Transverse colon (tissue), 4 donors: ENCODE measurements at places on chromosomes 12 and 14. TPM values are rescaled to one million over a fixed set of nuclear protein-coding genes. Genes with fewer than 3 reads are reported as not detected.

Gene LAG3
- not detected for total RNA-seq

Gene KLRF2
- not detected for total RNA-seq

- DNase-seq, result no peak
These were observed 38.8 kb upstream of the NINJ2 start for GRCh38 chr12:701896-702539.

DNA sequence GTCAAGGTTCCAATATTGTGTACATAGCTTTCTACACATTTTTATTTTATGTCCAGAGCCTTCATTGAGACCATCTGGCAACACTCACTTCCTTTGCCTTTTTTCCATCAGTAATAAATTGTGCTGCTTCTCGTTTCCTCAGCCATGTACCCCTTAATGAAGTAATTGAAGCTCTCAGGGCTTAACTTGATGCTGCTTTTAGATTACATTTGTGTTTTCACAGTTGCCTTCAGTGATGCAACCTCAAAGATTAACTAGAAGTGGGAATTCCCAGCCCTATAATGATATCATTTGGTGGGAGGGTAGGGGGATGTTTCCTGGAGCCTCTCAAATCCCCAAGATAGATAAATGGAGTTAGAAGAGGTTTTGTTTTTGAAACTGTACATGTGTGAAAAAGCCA, 80.2 kb upstream of the KRR1 start:
- DNase-seq, result no peak

- DNase-seq, result no peak
These were observed 2.3 kb downstream of the SPPL3 start for GRCh38 chr12:120901818-120902217.
